Stomach (tissue), 19 donors: ENCODE measurements at places on chromosomes 1 and 21. TPM values are rescaled to one million over a fixed set of nuclear protein-coding genes. Genes with fewer than 3 reads are reported as not detected.

The DRAXIN gene
- 0.06 TPM for polyA plus RNA-seq

The FAM167B gene
- 3.6 TPM for polyA plus RNA-seq

DNA sequence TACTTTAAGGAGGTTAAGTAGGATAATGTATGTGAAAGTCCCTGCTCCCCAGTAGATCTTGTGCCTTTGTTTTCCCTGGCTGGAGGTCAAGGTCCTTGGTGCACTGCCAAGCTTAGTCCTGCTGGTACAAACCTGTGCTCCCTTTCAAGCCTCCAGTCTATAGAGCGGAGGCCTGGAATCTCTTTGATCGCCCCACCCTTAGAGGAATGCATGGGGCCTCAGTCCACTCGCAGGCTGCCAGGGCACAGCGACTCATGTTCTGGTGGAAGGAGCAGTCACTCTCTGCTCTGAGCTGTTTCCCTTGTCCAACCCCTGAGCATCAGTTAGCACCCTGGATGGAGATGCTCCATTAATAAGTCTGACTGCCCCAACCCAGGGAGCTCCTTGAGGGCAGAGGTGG, 121.8 kb downstream of the HMGB4 start:
- no peak overlapping the region for H3K4me3 ChIP-seq
- no peaks in the 10 kb centered on the region for H3K36me3 ChIP-seq
- H3K4me1 ChIP-seq, result no peaks in the 10 kb centered on the region
- peak overlapping the region; percentile 26 for H3K27ac ChIP-seq
- H3K27me3 ChIP-seq, result no peaks in the 10 kb centered on the region

- peak within 1 kb of the TSS; percentile 87 for H3K27ac ChIP-seq
- H3K4me1 ChIP-seq, result peaks cover 43% of the 10 kb centered on the region
- DNase-seq, result peak; percentile 77
- peak within 1 kb of the TSS; percentile 63 for H3K4me3 ChIP-seq
Measured at GRCh38 chr1:25543425-25544242, at the start of gene LDLRAP1. LDLRAP1 (plus strand) TSS chr1:25543606; CDS start chr1:25543699, 93 bp downstream.

The COQ8A gene
- polyA plus RNA-seq, result 51.6 TPM

DNA sequence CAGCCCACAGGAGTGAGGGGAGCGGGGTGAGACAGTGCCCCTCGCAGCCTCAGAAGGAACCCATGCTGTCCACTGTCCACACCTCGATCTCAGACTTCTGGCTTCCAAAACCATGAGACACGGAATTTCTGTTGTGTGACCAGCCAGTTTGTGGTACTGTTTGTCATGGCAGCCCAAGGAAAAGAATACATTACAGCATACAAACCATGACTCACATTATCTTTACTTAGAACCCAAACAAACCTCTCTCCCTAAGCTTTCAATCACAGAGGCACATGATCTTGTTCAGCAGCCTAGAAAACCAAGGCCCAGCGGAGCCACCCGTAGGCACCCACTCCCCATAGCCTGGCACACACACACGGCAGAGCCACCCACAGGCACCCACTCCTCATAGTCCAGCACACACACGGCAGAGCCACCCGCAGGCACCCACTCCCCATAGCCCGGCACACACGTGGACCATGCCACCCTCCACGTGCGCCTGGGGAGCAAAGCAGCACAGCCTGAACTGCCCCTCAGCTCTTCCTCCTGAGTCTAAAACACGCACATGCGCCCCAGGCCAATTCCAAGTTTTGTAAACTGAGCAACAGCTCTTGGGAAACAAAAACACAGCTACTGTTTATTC, 458 bp upstream of the KRTAP10-4 start:
- H3K36me3 ChIP-seq, result no peaks in the 10 kb centered on the region
- no peak overlapping the region for H3K27ac ChIP-seq
- peaks cover 19% of the 10 kb centered on the region for H3K4me1 ChIP-seq
- no peak overlapping the region for H3K4me3 ChIP-seq
- no peak for DNase-seq

- H3K4me3 ChIP-seq, result no peak overlapping the region
- H3K36me3 ChIP-seq, result no peaks in the 10 kb centered on the region
- no peak overlapping the region for H3K27ac ChIP-seq
Measured at GRCh38 chr21:40257342-40257741, 390.1 kb downstream of the PCP4 start.

DNA sequence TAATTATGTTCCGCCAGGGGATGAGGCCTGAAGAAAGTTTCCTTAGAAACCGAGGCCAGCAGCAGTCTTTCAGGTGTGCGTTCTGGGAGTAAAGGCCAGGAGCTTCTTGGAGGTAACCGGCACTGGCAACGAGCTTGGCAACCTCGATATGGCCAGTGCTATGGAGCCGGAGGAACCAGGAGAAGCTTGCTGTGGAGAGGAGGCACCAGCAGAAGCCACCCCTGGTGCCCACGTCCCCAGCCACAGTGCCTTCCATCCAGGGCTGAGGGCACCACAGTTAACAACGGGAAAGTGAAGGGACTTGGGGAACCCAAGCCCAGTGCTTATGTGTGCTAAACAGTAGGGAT, 41.5 kb upstream of the LIN9 start:
- peak overlapping the region; percentile 46 for H3K27ac ChIP-seq
- H3K36me3 ChIP-seq, result peaks cover 3% of the 10 kb centered on the region
- H3K27me3 ChIP-seq, result no peaks in the 10 kb centered on the region
- no peak overlapping the region for H3K4me3 ChIP-seq

The RGS8 gene
- polyA plus RNA-seq, result not detected

DNA sequence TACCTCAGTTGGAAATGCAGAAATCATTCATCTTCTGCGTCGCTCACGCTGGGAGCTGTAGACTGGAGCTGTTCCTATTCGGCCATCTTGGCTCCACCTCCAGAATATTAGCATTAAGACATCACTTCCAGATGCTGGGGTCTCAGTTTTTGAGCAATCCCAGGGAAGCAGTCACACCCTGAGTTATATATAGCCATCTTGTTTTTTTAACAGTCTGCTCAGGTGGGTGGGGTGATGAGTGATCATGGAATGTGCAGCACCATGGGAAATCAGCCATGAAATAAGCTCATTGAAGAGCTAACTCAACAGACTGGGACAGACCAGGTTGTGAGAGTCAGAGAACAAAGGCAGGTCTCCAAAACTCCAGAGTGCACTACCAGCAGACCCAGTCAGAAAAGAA, 27.0 kb upstream of the HMGB4 start:
- no peak overlapping the region for H3K4me3 ChIP-seq
- no peaks in the 10 kb centered on the region for H3K27me3 ChIP-seq
- H3K4me1 ChIP-seq, result no peaks in the 10 kb centered on the region

DNA sequence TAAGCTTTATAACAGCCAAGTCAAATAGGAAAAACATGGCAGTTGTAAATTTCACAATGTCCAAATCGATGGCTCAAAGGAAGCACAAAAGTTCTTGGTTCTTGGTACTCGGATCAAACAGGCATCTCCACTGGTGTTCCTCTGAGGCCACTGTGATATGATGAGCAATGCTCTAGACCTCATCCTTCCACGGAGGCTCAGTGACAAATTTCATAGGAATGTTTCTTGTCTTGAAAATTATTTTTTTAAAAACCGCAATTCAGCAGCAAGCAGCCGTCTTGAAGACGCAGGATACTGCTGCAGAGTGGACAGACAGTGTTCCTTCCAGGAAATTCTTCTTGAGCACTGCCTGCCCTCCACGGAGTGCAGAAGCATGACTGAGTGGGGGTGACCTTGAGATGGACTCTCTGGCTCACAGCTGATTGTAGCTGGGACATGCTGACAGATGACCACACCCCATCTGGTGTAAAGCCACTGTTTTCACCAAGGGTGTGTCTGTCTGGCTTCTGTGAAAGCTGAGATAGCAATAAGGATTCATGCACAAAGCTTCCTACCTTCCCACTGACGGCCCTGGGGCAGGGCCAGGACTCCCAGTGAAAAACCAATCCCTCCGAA, 61.9 kb downstream of the TIAM1 start:
- H3K4me1 ChIP-seq, result peaks cover 20% of the 10 kb centered on the region
- H3K36me3 ChIP-seq, result no peaks in the 10 kb centered on the region
- H3K27ac ChIP-seq, result no peak overlapping the region
- DNase-seq, result peak; percentile 54

DNA sequence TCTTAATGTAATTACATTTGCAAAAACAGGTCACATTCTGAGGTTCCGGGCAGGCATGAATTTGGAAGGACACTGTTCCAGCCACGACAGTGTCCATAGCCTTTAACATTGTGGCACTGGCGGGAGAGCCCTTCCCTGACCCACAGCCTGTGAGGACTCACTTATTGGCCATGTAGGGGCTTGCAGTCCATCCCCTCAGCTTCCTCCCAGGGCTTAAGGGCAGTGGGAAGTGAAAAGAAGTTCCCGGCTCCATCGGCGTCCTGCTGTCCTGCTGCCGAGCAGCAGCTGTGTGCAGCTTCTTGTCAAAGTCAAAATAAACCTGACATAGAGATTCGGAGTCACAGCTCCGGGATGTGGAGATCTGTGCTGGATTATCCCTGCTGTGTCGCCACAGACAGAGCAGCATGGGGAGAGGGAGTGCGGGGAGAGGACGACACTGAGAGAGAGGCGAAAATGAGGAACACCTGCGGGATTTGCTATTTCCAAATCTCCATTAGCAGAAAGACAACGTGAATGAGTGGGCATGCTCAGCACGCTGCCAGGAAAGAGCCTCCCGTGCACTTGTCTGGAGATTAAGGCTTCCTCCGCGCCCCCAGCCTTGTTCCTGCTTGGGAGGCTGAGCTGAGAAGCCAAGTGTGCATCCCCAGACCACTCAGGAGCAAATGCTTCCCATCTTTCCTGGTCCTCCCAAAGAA, 260.3 kb downstream of the ASTN1 start:
- H3K4me3 ChIP-seq, result no peak overlapping the region
- DNase-seq, result no peak
- no peak overlapping the region for H3K27ac ChIP-seq

GRCh38 chr1:163924041-163924440, 602.3 kb downstream of the NUF2 start:
- DNase-seq, result no peak
- H3K4me1 ChIP-seq, result peaks cover 4% of the 10 kb centered on the region
- no peak overlapping the region for H3K27ac ChIP-seq
- no peak overlapping the region for H3K4me3 ChIP-seq
- H3K27me3 ChIP-seq, result no peaks in the 10 kb centered on the region
